ENCODE measurements at places on chromosomes 5 and 9.

GRCh38 chr5:176837707-176838115 is 27.4 kb downstream of the UNC5A start:
- DNase-seq, result no peak

DNA sequence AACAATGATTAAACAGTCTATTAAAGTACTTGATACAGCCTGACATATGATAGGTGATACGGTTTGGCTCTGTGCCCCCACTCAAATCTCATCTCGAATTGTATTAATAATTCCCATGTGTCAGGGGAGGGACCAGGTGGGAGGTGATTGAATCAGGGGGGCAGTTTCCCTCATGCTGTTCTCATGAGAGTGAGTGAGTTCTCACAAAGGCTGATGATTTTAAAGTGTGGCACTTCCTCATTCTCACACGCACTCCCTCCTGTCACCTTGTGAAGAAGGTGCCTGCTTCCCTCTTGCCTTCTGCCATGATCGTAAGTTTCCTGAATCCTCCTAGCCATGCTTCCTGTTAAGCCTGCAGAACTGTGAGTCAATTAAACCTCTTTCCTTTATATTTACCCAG is 40.1 kb upstream of the TARS1 start:
- DNase-seq, result no peak

GRCh38 chr5:26482076-26482809 is 556.1 kb downstream of the CDH9 start:
- DNase-seq, result no peak

GRCh38 chr5:56616454-56617160 is 198.7 kb upstream of the MAP3K1 start:
- DNase-seq, result no peak

DNA sequence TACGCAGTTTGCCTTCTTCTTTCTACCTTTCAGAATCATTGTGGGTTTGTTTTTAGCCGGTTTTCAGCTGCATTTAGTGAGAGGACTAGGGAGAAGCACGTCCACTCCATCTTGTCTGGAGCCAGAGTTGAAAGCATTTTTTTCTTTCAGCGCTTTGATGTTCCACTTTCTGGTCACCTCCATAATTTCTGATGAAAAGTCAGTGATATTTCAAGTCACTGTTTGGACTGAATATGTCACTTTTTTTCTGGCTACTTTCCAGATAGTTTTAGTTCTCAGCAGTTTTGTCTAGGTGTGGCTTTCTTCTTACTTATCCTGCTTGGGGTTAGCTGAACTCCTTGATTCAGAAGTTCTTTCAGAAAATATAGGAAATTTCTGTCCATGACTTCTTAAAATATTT is 123.9 kb upstream of the IER5L start:
- no peak for DNase-seq

- no peak for DNase-seq
Measured at GRCh38 chr5:181204113-181204825, 727 bp downstream of the TRIM7 start.

- DNase-seq, result no peak
Measured at GRCh38 chr9:78133751-78134150, 102.1 kb upstream of the CEP78 start.

DNA sequence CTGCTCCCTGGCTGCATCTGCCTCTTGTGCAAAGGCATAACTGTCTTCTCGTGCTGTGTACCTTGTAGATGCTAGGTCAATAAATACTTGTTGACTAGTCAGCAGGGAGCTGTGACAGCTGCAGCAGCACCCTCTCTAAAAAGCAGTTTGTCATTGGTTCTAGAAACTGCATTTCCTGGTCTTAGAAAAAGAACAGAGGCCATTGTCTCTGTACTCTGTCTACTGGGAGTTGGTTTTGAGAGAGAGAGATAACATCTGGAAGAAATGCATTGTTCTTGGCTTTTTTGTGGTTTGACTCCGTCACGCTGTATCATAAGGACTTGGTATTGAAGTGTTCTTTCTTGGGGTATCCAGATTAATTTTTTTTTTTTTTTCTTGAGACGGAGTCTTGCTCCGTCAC is 32.3 kb downstream of the SH3GLB2 start:
- DNase-seq, result no peak

GRCh38 chr9:89863837-89864236 is 259.0 kb downstream of the GADD45G start:
- peak; percentile 43 for DNase-seq

DNA sequence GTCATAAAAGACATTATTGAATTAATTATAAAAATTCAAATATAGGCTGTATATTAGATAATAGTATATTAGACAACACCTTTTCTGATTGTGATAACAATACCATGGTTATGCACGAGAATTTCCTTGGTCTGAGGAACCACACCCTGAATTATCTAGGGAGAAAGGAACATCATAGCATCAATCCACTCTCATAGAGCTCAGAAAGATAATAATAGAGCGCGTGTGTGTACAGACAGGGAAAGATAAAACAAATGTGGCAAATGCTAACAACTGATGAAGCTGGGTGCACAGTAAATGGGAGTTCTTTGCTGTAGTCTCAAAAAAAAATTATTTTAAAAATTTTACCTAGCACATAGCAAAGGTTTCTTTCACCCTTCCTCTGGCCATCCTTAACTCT is 143.5 kb downstream of the CDK5RAP2 start:
- no peak for DNase-seq

DNA sequence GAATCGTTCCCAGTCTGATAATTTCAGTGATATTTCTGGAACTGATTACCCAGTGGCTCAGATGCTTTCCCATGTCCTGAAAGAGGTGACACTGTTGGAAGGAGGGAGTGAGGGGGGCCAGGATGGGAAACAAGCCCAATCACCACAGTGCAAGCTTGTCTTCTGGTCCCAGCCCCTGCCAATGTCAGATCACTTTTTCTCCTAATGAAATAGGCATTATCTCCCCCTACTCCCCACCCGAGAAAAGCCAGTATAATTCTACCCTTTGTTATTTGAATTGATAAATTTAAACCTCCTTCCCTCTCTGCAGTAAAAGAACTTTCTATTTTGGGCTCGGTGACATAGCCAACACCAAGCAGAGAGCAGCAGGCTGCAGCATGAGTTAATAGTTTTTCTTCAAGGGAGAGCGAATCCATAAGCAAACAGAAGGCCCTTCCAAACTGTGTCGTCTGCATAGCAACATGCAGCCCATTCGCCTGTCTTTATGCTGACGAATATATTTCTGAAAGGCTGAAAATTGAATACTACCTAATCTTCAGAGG is 14.6 kb upstream of the PPP2CA start:
- peak; percentile 74 for DNase-seq

DNA sequence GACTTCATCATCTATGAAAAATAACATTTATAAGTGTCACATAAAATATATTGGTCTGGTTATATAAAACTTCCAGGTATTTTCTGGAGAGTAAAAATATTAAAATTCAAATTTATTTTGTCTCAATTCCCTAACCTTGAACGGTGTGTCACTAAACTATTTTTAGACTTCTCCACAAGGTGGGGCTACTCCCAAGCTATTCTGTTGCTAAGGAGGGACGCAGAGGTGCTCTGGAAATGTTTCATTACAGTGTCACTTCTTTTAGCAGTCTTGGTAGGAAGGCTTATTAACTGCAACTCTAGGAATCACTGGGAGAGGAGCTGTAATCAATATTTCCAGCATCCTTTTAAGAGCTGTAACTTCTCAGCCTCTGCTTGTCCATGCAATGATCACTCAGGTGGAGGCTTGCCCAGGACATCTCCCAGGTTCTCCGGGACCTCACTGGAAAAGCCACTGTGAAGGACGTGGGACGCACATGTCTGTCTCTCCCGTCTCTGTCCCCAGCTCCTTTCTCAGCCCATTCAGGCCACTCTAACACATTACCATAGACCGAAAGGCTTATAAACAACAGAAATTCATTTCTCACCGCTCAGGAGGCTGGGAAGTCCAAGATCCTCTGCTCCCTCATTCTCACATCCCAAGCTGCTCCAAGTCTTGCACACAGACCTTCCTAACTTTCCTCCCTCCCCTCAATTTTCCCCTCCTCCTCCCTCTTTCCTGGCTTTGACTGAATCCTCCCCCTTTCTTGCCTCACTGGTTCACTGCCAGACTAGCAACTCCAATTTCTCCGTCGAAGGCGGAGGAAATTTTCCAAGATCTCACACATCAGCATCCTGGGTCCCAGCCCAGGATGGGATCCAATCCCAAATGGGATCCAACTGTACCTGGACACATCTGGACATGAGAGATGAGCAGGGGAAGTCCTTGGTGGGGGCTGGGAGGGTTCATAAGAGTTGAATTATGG is 32.7 kb upstream of the DNAH5 start:
- DNase-seq, result peak; percentile 76

DNA sequence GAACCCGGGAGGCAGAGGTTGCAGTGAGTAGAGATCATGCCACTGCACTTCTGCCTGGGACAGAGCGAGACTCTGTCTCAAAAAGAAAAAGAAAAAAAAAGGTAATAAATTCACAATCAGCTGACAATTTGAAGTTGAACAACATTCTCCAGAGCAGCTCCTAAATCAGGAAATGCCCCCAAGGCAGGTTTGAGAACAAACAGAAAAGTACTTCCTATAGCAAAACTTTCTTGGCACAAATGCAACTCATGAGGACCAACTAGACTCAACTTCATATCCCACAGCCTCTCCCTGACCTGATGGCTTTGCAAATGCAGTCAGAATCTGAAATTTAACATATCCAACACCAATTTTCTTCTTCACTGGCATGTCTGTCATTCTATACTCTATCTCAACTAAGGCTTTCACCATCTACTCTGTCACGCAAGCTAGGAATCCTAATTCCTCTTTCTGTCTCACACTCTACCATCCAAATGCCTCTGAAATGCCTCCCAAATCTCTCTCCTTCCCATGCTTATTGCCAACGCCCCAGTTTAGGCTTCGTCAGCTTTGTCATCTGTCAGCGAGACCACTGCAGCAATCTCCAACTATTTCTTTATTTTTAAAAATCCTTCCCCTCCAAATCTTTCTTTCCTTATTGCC is 113.3 kb downstream of the MAPKAP1 start:
- no peak for DNase-seq

DNA sequence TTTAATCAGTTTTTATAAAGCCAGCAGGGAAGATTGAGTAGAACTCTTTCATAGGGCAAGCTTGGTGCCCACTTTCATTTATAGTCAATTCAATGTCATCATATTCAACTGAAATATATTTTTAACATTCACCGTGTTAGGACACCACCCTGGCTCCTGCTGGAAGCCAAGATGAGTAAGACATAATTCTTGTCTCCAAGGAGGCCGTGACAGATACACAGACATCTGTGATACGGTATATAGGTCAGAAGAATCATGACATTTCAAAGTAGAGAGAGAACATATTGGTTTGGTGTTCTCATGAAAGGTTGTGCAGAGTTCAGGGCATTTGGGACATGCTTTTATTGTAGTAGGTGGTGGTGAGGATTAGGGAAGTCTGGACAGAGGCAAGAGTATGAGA is 120.1 kb downstream of the CMYA5 start:
- DNase-seq, result no peak

DNA sequence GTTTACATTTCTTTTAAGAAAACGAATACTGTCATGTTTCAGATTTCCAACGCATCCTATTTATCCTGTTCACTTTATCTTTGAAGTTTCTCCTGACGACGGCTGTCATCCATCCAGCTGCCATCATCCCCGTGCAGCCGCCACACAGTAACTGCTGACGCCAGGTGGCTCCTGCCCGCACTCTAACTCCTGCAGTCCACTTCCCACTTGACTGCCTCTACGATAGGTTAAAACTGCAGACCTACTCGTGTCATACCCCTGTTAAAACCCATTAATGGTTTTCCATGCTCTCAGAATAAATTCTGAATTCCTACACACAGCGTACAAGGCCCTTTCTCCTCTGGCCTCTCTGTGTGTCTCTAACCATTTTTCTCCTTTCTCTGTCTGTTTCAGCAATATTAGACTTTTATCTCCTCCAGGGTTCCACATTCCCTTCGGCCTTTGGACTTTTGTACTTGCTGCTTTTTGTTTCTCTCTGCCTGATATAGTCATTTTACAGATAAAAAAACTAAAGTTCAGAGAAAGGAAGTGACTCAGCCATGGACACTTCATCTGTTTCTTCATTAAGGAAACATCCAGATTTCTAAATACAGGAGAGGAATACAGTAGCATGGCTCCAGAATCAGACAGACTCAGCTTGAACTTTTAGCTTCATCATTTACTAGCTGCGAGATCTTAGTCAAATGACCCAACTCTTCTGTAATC is 84.9 kb downstream of the ADAMTS12 start:
- DNase-seq, result no peak

- no peak for DNase-seq
Measured at GRCh38 chr9:118028225-118028624, 324.0 kb downstream of the TLR4 start.

DNA sequence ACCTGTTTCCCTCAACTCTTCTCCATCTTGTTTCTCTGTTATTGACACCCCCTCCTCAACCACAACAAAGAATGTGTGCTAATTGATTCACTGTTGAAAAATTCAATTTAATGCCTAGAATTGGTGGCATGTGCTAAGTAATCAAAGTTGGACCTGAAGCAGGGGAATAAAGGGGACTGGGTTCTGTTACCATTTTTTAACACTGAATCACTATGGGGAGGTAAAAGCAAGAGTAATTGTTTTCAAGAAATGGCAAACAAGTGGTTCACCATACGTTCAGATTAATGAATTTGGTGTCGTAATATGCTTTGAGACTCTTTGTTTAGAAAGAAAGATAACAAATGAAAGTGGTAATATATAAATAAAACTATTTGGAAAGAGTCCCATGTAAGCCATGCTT is 17.0 kb upstream of the SSBP2 start:
- DNase-seq, result no peak

DNA sequence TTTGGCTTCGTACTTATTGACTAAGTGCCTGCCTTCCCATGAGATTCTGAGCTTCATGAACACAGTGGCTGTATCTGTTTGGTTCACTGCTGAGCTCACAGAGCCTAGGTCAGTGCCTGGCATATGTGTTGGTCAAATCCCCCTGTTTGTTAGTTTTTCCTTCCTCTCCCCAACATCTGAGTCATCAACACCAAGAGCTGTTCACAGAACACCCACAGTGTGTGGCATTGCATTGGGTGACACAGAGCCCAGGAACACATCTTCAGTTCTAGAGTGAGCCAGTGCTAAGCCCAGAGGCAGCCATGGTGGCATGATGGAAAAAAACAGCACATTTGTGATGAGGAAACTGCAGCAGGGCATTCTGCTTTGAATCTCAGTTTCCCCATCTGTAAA is 294.6 kb downstream of the SEC61B start:
- no peak for DNase-seq

DNA sequence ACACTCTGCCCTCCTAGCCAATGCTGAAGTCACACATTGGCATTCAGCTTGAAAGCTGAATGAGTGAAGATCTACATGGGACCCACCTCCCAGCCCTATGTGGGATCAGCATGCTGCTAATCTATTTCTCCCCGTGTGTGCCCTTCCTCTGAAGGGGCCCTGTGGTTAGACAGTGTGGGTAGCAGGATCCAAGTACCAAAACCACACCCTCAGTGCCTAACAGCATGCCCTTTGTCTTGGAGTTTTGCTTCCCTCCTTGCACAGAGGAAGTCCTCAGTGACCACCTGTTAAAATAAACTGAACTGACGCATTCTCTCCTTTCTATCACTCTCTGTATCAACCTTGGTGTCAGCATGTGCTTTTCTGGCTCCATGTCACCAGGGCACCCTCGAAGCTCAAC is 25.0 kb downstream of the SH3TC2 start:
- DNase-seq, result no peak
